Keratinocyte (primary cell): ENCODE measurements at places on chromosomes 12 and 14.

GRCh38 chr14:20719777-20720176 lies 25.9 kb upstream of the EDDM3A start:
- no peak for DNase-seq

- DNase-seq, result no peak
Measured at GRCh38 chr14:54919330-54919729, 16.7 kb upstream of the GCH1 start.

- no peak for DNase-seq
Measured at GRCh38 chr14:67928375-67928774, 108.8 kb downstream of the RAD51B start.

- no peak for DNase-seq
Measured at GRCh38 chr14:72753879-72754400, 140.0 kb downstream of the DPF3 start.

GRCh38 chr12:56632701-56633467 lies 2.8 kb upstream of the BAZ2A start:
- DNase-seq, result no peak

- DNase-seq, result no peak
Measured at GRCh38 chr14:42947991-42948390, 1341.3 kb downstream of the LRFN5 start.

GRCh38 chr14:36069535-36069900 lies 107.0 kb downstream of the PTCSC3 start:
- peak; percentile 45 for DNase-seq
